Kasumi-1 (cell line): ENCODE measurements at places on chromosomes 7 and 10.

GRCh38 chr7:50358041-50358705 is 53.7 kb downstream of the IKZF1 start:
- no peak for DNase-seq

- peak; percentile 86 for DNase-seq
Observed at GRCh38 chr10:60964257-60965235, 20.6 kb upstream of the RHOBTB1 start.

- peak; percentile 76 for DNase-seq
Observed at GRCh38 chr7:79176859-79177477, 276.5 kb downstream of the MAGI2 start.

- no peak for DNase-seq
Observed at GRCh38 chr7:131325179-131325840, 2.4 kb upstream of the MKLN1 start.

DNA sequence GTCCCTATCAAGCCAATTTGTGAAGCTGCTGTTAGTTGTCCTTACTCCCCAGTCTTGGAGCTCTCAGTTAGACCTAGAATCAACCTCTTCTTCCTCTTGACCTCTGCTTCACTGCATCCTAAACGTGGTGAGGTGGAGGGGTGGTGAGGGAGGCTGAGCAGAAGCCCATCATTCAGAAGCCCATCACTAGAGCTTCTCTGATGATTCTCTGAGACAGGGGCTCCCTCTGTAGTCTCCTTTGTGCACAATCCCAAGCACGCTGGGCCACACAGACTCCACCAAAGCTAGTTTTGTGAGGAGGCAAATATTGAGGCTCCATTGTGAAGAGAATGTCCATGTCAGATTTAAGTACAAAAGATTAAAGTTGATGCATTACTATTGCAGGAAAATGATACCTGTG is 163.8 kb upstream of the PRSS1 start:
- DNase-seq = peak; percentile 22

GRCh38 chr7:115410972-115411686 is 489.2 kb downstream of the MDFIC start:
- peak; percentile 91 for DNase-seq

- DNase-seq = no peak
Observed at GRCh38 chr7:42645906-42646305, 266.0 kb downstream of the C7orf25 start.

DNA sequence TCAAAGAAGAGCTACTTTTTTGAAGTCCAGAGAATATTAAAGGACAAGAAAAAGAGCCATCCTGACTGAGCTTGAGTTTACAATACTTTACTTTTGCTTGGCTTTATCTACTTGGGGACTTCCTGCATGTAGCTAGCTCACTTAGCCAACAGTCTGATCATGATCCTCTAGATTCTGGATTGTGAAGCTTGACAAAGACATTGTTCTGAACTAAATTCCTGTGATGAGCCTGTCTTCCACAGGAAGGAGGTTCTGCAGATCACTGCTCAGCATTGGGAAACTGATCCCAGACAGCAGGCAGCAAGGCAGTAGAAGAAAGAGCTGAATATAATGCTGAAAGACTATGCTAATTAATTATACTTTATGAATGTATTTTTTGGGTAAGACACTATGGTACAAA is 296.4 kb downstream of the DGKB start:
- no peak for DNase-seq
